Activated CD4-positive, alpha-beta T cell treated with anti-CD3 and anti-CD28 coated beads, Interleukin-2, amount 10 ng/mL, durations not matched to agents 24 days and 14 days (primary cell): ENCODE measurements at places on chromosomes 12 and 14.

- no peak for DNase-seq
These were observed 7.8 kb downstream of the STX2 start for GRCh38 chr12:130831246-130831645.

DNA sequence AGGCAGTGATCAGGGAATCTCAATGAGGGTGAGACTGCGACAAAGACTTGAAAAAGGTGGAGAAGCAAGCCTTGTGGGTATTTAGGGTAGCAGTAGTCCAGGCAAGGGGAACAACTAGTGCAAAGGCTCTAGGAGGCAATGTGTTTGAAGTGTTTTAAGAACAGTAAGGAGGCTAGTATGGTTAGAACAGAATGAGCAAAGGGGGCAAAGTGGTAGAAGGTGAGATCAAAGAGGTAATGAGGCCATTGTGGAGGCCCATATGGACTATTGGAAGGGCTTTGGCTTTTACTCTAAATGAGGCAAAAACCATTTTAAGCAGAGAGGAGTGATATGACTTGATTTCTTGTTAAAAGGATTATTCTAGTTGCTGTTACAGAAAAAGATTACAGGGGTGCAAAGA lies 16.8 kb downstream of the HIF1A start:
- DNase-seq: no peak

- no peak for DNase-seq
These were observed 359.6 kb upstream of the DIO2 start for GRCh38 chr14:80570930-80571298.

- peak; percentile 51 for DNase-seq
These were observed 5.6 kb downstream of the NECAP1 start for GRCh38 chr12:8087666-8088065.

DNA sequence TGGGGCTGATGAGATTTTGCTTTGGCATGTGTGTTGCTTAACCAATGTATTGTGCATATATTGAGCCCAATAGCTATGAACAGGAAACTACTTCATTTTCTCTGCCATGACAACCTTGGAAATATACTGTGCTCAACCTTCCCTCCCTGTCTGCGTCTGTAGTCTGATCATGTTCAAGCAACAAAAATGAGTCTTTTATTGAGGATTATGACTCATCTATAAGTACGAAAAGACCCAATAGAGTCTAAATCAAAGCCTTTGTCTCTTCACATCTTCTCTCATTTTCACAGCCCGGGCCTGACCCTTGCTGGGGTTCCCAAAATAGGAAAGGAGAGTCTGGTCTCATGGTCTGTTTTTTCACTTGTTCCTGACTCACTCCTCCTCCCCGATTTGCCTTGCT lies 158.2 kb downstream of the CAND1 start:
- DNase-seq: no peak

GRCh38 chr12:67562513-67563287 lies 85.8 kb upstream of the DYRK2 start:
- DNase-seq: no peak

DNA sequence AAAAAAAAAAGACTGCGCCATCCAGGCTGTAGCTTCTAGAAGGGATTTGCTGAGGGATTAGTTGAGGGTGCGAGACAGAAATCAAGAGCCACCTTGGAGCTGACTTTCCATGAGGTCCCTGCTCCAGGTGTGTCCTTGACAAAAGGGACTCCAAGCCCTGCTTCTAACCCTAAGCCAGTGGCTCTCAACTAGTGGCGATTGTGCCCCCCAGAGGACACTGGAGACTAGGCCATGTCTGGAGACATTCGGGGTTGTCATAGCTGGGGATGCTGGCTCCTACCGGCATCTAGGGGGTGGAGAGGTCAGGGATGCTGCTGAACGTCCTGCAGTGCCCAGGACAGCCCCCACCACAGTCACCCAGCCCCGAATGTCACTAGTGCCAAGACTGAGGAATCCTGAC lies 40.6 kb downstream of the SPRING1 start:
- DNase-seq: peak; percentile 64

- DNase-seq: no peak
These were observed 264.3 kb upstream of the GARIN6 start for GRCh38 chr12:99383258-99383657.

- peak; percentile 83 for DNase-seq
These were observed 102.2 kb downstream of the ERC1 start for GRCh38 chr12:1093166-1093751.

GRCh38 chr12:83389237-83389996 lies 702.7 kb downstream of the TMTC2 start:
- no peak for DNase-seq

GRCh38 chr12:20350495-20350894 lies 17.8 kb upstream of the PDE3A start:
- DNase-seq: no peak

GRCh38 chr14:49306152-49306751 lies 279.9 kb downstream of the RPS29 start:
- no peak for DNase-seq

- DNase-seq: no peak
These were observed 186.4 kb downstream of the ANO6 start for GRCh38 chr12:45402288-45402687.

- no peak for DNase-seq
These were observed 186.6 kb downstream of the CALM1 start for GRCh38 chr14:90583427-90583826.

- DNase-seq: no peak
These were observed 93.5 kb upstream of the FOXG1 start for GRCh38 chr14:28673056-28673455.

DNA sequence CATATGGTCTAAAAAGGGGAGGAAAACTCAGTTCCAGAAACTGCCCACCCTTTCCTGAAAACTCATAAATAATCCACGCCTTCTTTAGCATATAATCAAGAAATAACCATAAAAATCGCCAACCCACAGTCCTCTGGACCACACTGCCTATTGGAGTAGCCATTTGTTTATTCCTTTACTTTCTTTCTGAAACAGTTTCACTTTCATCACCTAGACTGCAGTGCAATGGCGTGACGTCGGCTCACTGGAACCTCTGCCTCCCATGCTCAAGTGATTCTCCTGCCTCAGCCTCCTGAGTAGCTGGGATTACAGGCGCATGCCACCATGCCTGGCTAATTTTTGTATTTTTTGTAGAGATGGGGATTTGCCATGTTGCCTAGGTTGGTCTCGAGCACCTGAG lies 44.2 kb downstream of the CLMN start:
- no peak for DNase-seq

- no peak for DNase-seq
These were observed 218.8 kb downstream of the DPF3 start for GRCh38 chr14:72675126-72675525.

DNA sequence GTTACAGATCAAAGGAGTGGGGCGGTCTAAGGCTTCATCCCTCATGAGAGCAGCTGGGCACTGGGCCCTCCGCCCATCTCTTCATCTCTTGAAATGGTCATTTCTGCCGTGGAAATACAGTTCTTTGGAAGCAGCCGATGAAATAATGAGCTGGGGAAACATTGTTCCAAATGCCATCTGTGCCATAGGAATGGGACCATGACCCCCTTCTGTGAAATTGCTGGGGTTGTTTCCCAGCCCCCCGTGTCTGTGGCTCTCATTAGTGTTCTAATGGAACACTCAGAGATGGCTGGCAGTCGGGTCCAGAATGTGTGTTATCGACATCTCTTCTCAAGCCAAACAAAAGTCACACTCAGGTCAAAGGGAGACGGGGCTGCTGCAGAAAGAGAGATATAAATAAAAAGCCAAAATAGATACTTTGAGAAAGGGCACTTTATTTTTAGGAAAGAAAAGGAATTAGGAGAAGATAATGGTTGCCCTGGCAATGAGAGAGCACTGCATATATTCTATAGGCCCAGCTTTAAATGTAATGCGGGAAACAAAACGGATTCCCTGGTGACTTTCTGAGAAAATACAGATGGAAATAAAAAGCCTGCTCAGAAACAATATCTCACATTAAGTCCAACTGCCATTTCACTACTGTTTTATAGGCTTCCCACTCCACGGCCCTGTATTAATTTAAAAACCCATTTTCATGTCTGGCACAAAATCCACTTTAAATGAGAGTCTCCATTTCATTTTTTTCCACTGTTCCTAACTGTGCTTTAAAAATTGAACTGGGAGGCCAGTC lies 107.1 kb downstream of the TTC8 start:
- DNase-seq: no peak

- no peak for DNase-seq
These were observed 444.0 kb upstream of the FLRT2 start for GRCh38 chr14:85085981-85086380.

DNA sequence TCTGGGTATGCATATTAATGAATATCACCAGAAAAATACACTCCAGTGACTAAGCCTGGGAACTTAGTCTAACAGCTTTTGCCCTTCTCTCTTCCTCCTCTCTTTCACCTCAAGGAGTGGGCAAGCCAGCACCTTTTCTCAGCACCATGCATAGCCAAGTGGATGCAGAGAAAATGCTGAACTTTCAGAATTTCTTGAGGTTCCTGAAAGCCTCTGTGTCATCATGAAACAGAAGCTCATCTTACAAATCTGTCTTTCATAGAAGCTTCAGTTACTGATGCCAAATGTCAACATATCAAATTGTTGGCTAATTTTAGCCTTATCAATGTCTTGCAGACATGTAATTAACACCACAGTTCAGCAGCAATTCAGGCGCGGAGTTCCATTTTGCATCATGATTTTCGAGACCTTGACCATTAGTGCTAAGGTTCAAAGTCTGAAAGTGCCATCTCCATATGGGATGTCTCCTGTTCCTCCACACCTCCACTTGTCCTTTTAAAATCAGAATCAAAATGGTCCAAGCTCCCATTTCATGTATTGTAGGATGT lies 51.1 kb upstream of the RPH3A start:
- no peak for DNase-seq

DNA sequence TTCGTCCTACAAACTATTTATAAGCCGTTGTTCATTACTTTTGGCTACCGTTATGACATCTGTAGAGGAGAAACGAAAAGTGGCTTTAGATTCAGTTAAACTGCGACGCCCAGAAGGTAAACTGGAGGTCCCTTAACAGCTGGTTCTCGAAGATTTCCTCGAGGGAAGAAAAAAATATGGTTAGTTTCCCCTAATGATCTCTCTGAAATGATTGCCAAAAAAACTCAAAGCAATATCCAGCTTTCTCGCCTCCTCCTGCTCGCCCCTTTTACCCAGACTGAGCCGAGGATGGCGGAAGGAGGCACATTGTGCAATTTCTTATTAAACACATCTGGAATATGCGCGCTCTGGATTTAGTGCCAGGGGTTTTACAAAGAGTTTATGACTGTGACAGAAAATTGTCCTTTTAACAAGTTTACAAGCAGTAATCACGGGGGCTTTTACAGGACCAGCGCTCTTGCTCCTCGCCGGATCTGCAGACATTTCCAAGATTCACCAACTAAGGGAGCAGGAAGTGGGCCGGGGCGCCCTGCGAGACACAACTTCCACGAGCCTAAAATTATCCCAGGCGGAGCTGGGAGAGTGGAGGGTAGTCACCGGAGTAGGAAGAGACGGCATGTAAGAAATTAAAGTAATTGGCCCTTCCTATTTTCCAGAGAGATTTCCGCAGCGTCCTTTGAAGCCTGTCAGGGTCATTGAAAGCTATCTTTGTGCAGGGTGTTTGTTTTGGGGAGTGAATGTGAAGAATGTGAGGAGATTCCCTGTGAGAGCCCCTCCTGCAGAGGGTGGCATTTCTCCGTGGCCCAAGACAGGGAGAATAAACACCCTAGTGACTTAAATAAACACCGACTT lies 5.6 kb downstream of the SIX1 start:
- no peak for DNase-seq

DNA sequence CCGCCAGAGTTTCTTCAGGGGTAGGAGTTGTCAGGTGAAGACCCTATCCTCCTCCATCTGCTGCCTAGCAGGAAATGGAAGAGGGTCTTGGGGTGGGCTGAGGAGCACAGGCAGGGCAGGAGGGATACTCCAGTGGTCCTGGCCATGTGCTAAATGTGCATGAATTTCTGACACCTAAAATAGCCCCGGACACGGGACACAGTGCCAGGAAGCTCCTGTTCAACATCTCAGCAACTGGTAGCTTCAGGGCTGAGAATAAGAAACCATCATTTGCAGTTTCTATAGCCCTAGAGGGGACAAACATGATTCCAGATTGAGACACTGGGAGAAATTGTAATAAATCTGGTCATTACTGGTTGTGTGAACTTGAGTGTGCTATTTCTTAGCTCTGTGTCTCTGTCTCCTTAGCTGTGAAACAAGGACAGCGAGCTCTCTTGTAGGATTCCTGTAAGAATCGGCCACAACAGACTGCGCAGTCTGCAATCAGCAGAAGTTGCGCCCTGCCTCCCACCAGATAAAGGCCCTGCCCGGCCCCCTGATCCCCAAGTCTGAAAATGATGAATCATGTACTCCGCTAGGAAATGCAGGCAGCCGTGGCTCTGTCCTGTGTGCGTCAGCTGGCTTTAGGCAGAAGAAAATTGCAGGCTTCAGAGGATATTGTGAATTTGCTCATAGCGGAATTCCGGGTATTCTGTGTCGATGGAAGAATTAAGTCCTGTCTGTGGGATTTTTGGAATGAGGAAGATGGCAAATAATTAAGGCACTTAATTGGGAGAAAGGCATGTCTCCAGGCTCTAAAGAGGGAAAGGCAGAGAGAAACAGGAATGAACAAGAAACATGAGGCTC lies 35.2 kb upstream of the MEG3 start:
- no peak for DNase-seq
